ENCODE measurements at places on chromosomes 1 and 21.

DNA sequence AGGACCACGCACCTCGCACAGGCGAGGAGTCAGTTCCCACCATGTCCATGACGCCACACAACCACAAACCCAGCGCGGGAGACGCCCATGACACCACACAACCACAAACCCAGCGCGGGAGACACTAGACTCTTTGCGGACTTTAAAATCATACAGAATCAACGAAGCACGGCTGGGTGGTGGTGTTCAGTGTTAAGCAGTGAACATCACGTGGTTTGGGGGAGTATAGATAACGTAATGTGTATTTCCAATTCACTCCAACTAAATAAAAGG lies 19.2 kb downstream of the PTTG1IP start:
- DNase-seq, result no peak

GRCh38 chr1:44747878-44748277 lies 8.2 kb downstream of the KIF2C start:
- no peak for DNase-seq

- no peak for DNase-seq
These were observed 70.8 kb downstream of the DTL start for GRCh38 chr1:212106286-212106792.

DNA sequence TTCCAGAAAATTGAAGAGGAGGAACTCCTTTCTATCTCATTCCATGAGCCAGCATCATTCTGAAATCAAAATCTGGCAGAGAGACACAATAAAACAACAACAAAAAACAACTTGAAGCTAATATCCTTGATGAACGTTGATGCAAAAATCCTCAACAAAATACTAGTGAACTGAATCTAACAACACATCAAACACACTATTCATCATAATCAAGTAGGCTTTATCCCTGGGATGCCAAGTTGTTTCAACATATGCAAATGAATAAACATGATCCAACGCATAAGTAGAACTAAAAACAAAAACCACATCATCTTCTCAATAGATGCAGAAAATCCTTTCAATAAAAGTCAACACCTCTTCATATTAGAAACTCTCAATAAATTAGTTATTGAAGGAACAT lies 335.3 kb upstream of the BRINP3 start:
- DNase-seq, result no peak

- peak; percentile 56 for DNase-seq
These were observed 34.3 kb upstream of the TTC4 start for GRCh38 chr1:54681358-54681757.

- no peak for DNase-seq
These were observed 154.9 kb downstream of the MAGI3 start for GRCh38 chr1:113545210-113545609.

- DNase-seq, result no peak
These were observed 55.4 kb downstream of the MATN1 start for GRCh38 chr1:30668024-30668423.

Measured in NCI-H510A (cell line).